Kidney epithelial cell (primary cell): ENCODE measurements at places on chromosomes 5 and 9.

DNA sequence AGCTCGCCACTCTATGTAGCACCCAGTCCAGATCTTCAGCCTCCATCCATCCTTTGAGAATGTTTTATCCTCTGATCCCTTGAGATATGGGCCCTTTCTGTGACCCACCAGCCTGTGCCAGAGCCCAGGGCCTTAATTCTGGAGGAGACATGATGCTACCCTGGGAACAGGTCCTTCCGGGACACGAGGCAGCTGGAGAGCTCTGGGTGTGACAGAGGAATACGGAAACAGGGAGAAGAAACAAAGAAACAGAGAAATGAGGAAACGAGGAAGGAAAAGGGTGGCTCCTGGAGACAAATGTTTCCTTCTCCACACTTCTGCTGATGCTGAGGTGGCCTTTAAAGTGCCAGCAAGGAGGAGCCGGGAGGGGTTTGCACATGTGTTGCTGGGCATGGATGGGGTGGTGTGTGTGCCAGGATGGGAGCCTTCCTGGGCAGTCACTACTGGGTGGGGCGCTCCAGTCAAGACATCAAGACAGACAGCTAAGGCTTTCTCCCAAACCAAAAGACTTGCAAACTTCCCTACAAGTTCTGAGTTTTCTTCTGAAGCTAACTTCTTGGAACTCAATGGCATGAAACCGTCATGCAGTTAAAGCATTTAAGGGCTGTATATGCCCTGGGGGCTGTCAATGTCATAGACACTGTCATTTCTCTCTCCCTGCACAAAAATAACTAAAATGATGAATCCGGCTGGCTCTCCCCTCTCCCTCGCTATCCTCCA is 22.8 kb upstream of the MARCHF6 start:
- no peak for DNase-seq

DNA sequence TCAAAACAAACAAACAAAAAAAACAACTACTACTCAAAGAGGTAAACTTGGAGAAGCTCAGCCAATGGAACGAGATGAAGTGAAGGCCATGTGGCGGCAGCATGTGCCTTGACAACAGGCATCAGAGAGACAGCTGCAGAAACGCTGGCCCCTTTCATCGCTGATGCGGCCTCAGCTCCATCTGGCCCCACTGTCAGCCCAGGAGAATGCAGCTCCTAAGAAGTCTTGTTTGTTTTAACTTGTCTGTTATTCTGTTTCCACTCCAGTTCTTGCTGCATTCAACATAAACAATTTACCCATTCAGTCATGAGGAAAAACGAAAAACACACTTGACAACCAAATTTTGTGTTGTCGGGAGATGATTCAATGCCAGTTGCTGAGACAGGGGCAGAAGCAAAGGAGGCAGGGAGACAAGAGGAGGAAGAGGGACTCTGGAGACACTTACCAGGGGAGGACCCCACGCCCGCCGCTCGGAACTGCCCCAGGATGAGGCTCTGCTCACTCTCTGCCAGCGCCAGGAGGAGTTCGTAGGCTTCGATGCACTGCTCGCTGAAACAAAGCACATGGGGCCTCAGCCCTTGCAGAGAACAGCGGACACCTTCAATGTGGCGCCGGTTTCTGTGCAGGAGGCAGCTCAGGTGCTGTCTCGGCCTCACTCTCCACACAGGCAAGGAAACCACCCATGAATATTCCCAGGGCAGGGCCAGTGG is 91.2 kb downstream of the DCP2 start:
- DNase-seq, result no peak

GRCh38 chr5:134493461-134494055 is 31.9 kb upstream of the JADE2 start:
- DNase-seq, result no peak

DNA sequence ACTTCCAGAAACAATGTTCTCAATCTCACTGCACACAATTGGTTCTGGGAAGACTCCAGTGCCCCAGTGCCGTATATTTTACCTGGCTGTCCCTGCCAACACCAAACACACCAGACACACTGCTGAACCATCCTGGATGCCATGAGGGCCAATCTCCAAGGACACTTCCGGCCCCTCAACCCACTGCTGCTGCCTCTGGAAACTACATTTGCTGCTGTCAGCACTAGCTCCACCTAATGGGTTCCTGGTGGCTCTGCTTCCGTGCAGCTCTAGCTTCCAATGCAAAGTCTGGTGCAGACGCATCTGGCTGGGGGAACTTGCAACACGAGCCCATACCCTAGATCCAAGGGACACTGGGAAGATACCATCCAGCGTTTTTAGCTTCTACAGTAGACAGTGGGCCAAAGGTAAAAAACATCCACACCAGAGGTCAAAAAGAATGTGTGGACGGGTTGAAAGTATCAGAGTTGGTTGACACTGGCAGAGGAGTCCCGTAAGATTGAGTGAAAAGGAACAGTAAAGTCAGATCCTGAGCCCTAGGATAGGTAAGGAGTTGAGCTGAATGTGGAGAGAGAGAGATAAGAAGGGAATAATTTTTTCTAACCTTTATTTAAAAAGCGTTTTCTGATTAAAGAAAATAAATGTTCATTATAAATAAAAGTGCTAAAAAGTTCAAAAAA is 99.7 kb upstream of the KIF2A start:
- no peak for DNase-seq

DNA sequence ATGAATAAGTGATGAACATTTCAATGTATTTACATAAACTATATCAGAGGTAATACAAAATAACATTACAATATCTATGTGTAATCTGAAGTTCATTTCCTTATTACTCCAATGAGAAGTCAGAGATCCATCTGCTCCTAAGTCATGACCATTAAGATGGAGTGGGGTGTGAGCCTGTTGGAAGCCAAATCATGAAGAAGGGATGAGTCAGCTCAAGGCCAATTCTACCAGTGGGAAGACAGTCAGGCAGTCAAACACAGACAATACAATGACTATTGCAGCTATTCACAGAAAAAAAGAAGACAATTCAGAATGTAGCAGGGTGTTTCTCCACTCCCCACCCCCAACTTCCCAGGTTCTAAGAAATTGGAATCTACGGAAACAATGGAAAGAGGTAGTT is 155.0 kb downstream of the NFIB start:
- DNase-seq, result no peak

- DNase-seq, result no peak
Observed at GRCh38 chr5:112799661-112800060, 61.4 kb upstream of the SRP19 start.

DNA sequence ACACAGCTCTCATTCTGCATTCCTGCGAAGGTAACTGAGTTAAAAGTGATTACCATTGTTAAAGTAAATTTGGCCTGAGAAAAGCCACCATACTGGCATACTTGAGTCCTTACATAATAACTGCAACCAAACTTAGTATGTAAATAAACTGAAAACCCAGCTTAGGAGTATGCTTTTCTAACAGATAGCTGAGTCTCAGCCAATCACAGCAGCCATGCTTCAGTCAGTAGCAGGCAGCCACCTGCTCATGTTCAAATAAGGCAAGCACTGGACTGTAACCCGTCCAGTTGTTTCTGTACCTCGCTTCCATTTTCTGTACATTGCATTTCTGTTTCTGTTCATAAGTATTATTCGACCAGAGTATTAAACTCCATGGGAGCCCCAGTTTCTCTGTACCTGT is 58.6 kb downstream of the GCNT4 start:
- no peak for DNase-seq

GRCh38 chr5:93151121-93151520 is 429.9 kb downstream of the NR2F1-AS1 start:
- no peak for DNase-seq

- no peak for DNase-seq
Observed at GRCh38 chr5:149831492-149831891, 101.4 kb downstream of the PPARGC1B start.

GRCh38 chr5:158701007-158701391 is 398.7 kb downstream of the EBF1 start:
- no peak for DNase-seq

DNA sequence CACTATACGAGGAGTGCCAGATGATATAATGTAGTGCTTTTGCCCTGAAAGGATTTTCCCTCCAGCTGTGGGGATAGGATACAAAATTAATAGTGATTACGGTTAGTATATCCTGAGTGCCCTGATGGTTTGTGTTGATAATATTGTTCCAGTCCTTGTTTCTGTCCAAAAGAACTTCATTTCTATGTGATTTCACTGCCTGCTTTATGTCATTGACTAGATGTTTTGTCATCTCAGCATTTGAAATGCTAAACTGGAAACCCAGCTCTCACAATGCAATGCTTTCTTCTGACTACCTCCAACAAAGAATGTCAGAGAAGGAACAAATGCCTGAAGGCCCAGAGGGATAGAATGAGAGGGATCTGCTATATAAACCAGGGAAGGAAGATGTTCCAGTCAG is 177.8 kb downstream of the NIPBL start:
- DNase-seq, result no peak

GRCh38 chr9:563200-563599 is 278.3 kb upstream of the DMRT1 start:
- no peak for DNase-seq

DNA sequence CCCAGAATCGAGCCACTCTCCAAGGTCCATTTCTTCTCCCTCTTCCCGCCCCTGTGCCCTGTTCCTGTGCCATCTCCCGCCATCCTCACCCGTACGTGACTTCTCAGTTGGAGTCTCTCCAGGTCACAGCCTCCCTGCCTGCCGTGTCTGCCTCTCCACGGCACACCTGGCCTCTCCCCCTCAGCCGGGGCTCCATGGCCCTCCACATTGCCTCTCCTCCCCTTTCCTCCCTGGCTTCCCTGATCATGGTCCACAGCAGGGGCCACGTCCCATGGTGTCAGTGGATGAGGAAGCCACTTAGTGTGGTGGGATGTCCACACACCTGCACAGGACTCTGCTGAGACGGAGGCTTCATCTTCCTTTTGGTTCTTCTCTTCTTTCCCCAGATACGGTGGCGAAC is 2.3 kb downstream of the PAEP start:
- no peak for DNase-seq

DNA sequence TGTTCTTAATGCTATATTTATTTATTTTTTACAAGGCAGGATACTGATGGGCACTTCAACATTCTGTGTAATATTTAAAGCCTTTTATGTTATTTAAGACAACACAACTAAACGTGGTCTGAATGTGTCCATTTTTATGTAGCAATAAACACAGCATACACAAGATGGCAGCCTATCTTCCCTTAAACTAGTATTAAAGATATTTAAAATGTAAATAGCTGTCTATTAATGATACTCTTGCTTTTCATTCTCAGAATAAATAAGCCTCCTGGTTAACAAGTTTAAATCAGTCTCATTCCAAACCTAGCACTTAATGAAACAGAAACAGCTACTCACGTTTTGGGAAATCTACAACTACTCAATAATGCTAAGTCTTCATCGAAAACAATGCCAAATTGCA is 315.7 kb downstream of the MCTP1 start:
- no peak for DNase-seq

DNA sequence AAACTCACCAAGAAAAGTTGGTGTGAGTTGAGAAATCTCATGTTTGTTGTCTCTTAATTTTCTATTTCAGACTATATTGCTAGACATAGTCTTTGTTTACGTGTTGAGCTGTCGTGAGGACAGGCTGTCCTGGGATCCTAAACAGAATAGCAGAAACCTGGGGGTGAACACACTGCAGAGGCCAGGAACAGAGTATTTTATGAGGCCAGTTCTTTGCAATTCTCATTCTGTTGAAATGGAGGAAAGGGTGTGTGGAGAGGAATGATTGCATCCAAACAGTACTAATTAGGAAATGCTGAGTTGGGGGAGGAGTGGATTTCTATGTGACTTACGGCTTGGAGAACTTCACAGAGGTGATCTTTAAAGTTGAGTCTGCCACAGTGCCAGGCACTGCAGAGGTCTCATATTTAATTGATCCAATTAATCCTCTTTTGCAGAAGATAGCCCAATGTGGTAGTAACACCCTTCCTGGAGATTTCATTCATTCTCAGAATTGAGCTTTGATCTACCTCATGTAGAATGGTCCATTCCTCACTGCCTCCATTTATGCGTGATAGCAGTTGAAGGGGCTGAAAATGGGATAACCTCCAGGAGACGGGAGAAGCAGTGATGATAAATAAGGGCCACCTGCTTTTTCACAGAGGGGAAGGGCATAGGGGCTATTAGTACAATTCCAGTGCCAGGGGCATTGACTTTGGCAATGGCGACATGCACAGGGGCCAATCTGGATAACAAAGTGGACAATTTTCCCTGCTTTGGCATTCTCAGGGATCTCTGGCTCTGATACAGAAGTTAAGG is 84.7 kb upstream of the TNFAIP8 start:
- no peak for DNase-seq

DNA sequence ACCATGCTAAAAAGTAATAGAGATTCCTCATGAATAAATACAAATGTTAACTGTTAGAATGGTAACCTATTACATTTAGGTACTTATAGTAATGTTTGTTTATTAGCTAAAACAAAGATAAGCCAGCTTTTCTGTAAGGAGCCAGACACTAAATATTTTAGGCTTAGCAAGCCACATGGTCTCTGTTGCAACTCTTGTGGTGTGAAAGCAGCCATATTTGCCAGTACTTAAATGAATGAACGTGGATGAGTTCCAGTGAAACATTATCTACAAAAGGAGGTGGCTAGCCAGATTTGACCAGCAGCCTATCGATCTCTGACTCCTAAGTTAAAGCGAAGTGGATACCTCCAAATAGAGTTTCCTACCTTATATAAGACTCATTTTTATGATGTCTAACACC is 331.6 kb downstream of the CDH12 start:
- no peak for DNase-seq

DNA sequence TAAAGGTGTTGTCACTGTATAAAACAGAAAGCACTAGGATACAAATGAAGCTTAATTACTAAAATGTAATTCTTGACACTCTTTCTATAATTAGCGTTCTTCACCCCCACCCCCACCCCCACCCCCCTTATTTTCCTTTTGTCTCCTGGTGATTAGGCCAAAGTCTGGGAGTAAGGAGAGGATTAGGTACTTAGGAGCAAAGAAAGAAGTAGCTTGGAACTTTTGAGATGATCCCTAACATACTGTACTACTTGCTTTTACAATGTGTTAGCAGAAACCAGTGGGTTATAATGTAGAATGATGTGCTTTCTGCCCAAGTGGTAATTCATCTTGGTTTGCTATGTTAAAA is 43.8 kb downstream of the NDFIP1 start:
- no peak for DNase-seq

GRCh38 chr9:88805217-88805943 is 185.9 kb upstream of the S1PR3 start:
- DNase-seq, result no peak

DNA sequence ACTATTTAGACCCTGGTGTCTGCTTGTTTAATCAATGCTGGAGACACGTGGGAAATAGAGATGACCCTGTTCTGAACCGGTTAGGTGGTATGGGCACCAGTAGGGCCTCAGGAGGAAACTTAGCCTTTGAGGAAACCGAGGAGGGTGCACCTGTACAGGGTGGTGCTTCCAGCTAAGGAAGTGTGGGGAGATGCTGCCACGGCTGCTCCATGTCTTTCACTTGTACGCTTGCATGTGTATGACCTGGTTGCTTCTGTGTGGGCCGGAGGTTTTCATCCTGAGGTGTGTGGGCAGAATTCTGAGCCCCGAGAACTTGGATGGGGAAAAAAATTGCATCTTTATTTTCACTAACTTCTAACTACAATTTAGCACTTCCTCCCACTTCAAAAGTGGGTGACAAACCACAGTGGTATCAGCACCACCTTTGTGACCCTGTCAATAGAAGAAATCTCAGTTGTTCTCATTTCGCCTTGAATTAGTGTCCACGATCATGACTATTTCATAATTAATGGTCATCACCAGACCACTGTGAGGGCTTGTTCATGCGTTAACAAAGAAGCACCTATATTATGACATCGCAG is 99.8 kb upstream of the SPATA31C2 start:
- no peak for DNase-seq
